Spleen (tissue), 13 donors: ENCODE measurements at places on chromosomes 12 and 14. TPM values are rescaled to one million over a fixed set of nuclear protein-coding genes. Genes with fewer than 3 reads are reported as not detected.

OR10AD1 gene
- total RNA-seq = not detected

MUCL1 gene
- total RNA-seq = not detected

PTPRB gene
- total RNA-seq = 154 TPM

GUCY2C gene
- not detected for total RNA-seq

NPFF gene
- total RNA-seq = not detected

KRT86 gene
- total RNA-seq = not detected

RDH12 gene
- not detected for total RNA-seq

CLEC7A gene
- 37.4 TPM for total RNA-seq

BCL2L14 gene
- total RNA-seq = not detected

MIP gene
- total RNA-seq = 0.52 TPM

RNFT2 gene
- total RNA-seq = 3.8 TPM

HAL gene
- total RNA-seq = 9.1 TPM
